Cerebellar cortex (tissue), 1 donor: ENCODE measurements at places on chromosomes 2 and 18.

GRCh38 chr18:9053814-9054213 is 48.7 kb upstream of the NDUFV2 start:
- DNase-seq = no peak

- DNase-seq = no peak
Measured at GRCh38 chr2:184936761-184937160, 338.4 kb downstream of the ZNF804A start.

- no peak for DNase-seq
Measured at GRCh38 chr18:8496186-8496585, 113.1 kb upstream of the RAB12 start.

GRCh38 chr2:174765576-174765975 is 1.3 kb upstream of the CHRNA1 start:
- no peak for DNase-seq

DNA sequence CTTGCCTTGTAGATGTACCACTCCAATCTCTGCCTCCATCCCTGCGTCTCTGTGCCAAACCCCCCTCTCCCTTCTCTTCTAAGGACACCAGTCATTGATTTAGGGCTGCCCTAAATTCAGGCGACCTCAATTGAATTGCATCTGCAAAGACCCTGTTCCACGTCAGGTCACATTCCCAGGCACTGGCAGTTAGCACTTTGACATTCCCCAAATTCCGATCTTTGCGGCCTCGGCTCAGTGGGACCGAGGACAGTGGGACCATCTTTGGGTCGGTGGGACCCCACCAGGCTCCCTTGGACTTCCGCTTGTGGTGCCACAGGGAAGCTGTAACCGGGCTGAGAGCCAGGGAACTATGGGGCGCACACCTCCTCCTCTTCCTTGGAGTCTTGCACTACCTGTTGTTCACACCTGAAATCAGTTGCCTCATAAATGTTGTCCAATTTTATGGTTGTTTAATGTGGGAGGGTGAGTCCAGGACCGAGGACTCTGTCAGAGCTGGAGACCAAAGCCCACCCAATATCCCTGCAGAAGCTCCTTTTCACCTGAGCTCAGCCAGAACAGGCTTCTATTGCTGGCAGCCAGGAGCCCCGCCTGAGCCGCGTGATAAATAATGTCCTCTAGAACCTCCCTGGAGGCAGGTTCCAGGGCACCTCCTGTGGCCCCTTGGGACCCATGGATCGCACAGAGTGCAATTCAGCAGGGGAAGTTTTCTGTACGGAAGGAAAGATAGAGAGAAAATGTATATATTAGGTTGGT is 271.6 kb downstream of the EIPR1 start:
- DNase-seq = no peak

DNA sequence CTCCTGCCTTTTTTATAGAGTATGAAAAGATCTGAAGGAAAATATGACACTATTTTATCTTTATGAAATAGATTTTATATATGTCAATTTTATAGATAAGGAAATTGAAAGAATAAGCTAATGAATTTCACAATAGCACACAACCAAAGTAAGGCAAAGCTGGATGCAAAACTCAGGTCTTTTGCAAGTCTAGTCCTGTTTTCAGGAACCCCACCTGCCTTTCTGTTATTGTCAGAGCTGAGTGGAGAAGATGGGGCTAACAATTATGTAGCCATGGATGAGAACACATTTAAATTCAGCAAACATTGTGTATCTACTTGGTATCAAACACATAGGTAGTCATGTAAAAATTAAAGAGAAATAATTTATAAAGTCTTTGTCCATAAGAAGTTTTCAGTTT is 161.5 kb upstream of the ZEB2 start:
- no peak for DNase-seq

DNA sequence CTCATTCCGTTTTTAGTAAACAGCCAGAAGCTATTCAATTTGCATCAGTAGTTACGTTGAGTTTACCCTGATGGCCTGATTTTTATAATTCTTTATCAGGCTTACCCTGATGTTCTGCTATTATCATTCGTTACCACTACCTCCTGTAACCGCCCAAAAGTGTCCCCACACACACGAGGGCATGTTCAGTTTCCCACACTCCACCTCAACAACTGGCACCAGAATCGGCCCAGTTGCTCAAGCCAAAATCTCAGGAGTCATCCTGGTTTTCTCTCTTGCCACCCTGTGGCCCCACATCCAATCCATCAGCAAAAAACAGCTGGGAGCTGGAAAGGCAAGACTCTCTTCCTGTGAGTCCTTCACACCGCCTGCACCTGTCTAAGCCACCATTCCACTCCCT is 102.9 kb upstream of the RAB6C start:
- no peak for DNase-seq

- DNase-seq = no peak
Measured at GRCh38 chr2:238822955-238823354, 24.9 kb upstream of the TWIST2 start.

GRCh38 chr2:58762176-58762781 is 521.2 kb upstream of the FANCL start:
- peak; percentile 37 for DNase-seq

- peak; percentile 75 for DNase-seq
Measured at GRCh38 chr2:8684878-8685696, 3.2 kb downstream of the ID2 start.

- DNase-seq = no peak
Measured at GRCh38 chr2:56230156-56230555, 46.4 kb downstream of the CCDC85A start.

DNA sequence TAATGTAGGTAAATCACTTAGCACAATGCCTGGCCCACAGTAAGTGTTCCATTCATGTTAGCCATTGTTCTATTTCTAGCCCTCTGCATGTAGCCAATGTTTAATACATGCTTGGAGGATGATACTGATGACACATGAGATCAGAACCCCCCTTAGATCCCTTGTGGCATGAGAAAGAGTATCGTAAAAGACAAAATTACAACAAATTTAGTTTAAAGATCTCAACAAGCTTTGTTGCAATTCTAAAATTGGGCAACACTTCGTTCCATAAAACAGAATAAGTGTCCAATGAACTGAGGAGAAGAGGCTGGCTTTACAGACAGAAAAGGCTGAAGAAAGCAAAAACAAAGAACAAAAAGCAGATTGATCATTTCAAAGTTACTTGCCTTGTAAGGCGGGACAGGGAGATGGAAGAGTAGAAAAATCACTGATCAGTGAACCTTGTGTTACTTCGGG is 148.7 kb upstream of the SLC1A4 start:
- no peak for DNase-seq

DNA sequence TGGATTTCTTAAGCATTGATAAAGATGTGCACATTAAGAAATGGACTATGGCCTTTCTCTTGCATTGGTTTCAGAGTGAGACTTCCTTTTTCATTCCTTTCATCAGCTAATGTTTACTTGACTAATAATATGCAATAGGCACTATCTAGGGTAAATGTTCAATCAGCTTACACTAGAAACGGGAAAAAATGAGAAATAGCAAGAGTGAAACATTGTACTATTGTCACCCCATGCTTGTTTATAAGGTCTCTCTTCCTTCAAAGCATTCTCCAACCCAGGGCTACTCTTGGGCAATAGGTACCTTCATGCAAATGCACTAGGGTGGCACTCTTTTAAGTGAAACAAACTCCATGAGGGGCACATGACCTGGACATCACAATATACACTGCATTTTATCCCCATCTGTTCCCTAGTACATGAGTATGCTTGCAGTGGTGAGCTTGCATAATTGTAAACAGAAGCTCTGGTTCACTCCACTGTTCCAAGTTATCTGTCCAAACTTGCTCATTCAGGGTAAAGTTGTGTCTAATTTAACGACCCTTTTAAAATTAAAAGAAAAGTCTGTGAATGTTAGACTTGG is 402.3 kb downstream of the ERBB4 start:
- DNase-seq = peak; percentile 44

DNA sequence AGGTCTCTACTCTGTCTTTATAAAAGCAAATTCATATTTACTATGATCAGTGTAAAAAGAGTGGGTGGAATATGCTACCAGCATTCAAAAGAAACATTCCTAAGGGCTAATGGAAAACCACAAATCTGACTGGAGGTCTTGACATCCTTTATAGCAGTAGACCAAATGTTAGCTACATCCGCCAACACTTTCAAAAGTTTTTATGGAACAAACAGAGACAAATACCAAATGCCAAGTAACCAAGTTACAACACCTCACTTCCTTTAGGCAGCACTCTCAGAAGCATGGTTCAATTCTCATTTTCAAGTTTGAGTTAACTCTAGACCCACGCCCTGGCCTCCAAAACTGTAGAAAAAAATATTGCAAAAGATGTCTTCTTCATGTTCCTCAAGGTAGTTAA is 78.3 kb upstream of the SETBP1 start:
- DNase-seq = no peak

DNA sequence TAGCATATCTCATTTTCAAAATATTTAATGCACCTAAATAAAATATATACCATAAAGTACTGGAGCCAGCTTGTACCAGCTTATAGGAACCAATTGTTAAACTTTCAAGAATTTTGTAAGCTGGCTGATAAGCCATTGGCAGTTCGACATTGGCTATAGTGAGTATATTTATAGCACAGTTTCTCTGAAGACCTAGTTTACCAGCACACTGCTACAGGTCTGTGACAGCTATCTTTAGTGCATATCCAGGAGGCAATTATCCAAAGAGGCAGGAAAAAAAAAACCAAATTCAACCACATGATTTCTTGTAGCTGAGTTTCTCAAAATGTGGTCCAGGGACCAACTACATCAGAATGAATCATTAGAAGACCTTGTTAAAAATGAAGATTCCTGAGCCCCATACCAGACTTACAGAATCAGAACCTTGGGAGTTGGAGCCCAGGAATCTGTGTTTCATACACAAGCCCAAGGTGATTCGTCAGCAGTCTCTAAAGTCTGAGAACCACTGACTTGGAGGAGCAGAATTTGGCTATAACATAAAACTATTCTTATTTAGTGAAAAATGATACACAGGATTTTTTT is 279.0 kb upstream of the NRP2 start:
- no peak for DNase-seq

- no peak for DNase-seq
Measured at GRCh38 chr2:3704692-3705091, 1.3 kb downstream of the DCDC2C start.

- peak; percentile 57 for DNase-seq
Measured at GRCh38 chr2:211688196-211688595, 850.4 kb downstream of the ERBB4 start.

GRCh38 chr2:150477347-150477746 is 10.1 kb downstream of the RND3 start:
- DNase-seq = no peak

GRCh38 chr18:6928359-6928758 is 189.2 kb downstream of the LAMA1 start:
- DNase-seq = no peak

GRCh38 chr2:24912523-24912922 is 7.5 kb downstream of the ADCY3 start:
- no peak for DNase-seq

DNA sequence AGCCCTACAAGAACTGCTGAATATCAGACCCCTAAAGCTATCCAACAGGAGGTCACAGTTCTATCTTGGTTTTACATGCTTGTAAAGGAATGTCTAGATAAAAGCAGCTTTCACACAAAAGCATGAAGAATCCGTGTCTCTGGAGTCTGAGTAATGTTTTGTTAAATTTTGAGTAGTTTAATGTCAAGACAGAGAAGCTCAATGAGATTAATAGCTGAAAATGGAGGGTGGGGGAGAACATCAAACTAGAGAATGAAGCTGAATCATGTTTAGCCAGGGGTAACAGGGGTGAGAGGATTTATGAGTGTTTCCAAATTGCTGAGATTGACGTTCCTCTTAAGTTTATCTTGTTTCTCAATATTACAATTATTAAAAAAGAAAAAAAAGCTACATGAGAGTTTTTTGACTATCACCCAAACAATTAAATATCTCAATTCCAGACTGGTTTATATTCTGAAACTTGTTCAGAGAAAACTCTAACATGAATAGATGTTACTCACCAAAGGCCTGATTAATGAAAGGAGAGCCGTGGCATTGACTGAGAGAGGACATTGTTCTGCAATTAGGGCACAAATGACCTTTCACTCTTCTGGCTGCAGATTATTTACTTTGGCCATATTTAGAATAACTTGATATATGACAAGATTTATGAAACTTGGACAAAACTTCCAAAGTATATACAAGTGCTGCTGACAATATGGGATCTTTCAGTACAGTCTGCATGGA is 266.4 kb upstream of the ETAA1 start:
- no peak for DNase-seq

GRCh38 chr2:154488801-154489200 is 209.7 kb upstream of the KCNJ3 start:
- DNase-seq = no peak

DNA sequence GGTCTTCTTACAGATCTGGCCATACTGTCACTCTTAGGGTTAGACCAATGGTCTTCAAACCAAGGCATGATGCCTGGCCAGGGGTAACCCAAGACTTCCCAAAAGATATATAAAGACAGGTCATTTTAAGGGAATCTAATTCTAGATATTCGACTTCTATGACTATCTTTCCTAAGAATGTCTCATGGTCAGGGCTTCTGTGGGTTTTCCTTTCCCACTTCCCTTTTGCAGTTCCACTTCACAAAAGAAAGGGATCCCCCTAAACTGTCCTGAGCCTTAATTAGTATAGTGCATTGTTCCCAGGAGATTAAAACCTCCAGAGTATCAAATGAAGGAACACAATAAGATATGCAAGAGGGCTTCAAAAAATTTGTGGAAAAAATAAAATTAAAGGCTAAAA is 223.6 kb upstream of the SIX2 start:
- DNase-seq = no peak

DNA sequence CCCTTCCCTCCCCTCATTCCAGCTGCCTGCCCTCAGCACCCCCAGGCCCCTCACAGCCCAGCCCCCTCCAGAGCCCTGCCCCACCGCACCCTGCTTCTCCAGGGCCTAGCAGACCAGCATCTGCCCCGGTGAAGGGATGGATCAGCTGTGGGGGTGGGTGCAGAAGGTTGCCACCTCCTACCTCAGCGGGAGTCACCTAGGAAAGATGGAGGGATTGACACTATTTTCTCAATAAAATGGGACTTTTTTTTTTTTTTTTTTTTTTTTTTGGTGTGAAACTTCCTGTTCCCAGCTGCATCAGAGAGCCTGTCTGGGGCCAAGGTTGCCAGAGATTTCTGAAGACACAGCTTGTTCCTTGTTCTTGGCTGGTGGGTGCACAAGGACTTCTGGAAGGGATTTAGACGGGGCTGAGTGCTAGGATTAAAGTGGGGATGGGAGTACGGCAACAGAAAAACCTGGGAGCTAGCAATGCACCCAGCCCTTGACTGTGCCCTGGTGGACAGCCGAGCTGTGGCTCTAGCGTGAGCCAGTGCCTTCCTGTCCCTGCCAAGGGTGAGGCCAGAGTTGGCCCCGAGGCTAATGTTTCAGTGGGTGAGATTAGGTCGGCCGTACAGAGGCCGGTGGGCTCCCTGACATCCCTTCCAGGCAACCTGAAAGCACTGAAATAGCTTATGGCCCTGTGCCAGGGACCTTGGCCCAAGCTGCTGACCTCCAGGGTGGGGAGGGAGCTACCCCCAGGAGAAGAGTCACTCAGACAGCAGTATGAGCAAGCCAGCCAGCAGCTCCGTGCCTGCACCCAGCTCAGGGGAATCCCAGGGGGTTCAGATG is 4.6 kb downstream of the B3GNT7 start:
- peak; percentile 32 for DNase-seq

DNA sequence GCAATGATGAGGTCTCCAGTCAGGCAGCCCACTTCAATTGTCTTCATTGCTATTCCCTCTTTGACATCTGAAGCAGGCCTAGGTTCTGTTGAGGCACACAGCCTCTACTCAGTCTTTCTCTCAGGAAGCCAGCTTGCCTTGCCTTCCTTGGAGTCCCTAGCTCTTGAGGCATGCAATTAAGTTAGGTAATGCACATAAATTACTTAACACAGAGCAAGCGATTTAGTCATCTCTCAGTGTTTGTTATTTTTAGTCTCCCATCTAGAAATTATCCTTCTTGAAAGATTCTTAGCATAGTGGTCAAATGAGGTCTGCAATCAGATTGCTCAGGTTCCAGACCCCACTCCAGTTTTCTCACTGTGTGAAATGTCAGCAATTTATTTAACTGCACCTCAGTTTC is 32.0 kb downstream of the SULT1C4 start:
- DNase-seq = no peak
